Hypothalamus (tissue), 51 donors: ENCODE measurements at places on chromosomes 13 and 19.

DNA sequence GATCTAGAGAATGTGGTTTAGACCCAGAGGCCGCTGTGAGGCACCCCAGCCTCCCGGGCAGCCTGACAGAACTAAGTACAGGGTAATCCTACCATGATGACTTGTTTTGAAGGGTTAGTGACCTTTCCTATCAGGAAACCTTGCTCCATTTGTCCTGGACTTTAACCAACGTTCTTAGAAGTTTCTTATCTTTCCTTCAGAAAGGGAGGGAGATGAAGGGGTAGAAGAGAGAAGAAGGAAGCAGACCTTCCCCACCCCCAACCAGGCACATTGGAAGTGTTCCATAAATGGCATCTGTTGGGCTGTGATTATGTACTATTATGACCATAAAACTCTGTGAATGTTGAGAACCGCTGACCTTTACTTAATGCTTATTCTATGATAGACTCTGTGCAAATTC is 184.2 kb downstream of the OXGR1 start:
- no peak for DNase-seq

GRCh38 chr19:9823816-9824215 is 3.9 kb upstream of the UBL5 start:
- DNase-seq: no peak

DNA sequence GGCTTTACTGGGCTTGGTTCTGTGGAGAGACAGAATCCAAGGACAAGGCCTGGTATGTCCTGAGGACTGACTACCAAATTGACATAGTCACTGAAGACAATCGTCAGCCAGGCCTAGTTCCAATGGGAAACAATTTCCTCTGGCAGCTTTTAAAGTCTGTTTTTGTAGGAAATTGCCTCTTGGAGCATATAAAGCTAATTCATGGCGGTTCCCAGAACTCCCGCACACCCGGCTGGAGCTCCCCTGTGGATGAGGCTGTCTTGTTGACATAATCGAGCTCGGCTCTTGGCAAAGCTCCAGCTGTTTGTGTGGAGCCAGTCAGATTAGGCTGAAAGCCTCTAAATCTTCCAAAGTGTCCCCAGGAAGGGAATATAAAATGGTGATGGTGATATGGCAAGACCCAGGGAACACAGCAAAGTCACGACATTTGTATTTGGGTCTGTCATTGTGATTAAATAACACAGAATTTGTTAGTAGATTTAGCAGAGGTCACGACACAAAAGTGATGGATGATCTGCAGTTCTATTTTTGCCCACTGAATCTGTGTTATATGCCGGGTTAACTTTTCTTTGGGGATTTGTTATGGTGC is 395.0 kb downstream of the PCDH9 start:
- DNase-seq: peak; percentile 22

- DNase-seq: no peak
These were observed 29.0 kb downstream of the CARS2 start for GRCh38 chr13:110676595-110677587.

- no peak for DNase-seq
These were observed 450.0 kb upstream of the SLC10A2 start for GRCh38 chr13:103516015-103516795.

GRCh38 chr19:2867025-2867991 is at the start of gene ZNF556:
Gene ZNF556, plus strand, starts transcription at chr19:2867335. Its CDS starts 87 bp downstream, at chr19:2867422.
- peak; percentile 25 for DNase-seq

GRCh38 chr13:22262001-22262885 is 591.4 kb downstream of the FGF9 start:
- no peak for DNase-seq

- no peak for DNase-seq
These were observed 199.8 kb downstream of the COG6 start for GRCh38 chr13:39855236-39855635.

DNA sequence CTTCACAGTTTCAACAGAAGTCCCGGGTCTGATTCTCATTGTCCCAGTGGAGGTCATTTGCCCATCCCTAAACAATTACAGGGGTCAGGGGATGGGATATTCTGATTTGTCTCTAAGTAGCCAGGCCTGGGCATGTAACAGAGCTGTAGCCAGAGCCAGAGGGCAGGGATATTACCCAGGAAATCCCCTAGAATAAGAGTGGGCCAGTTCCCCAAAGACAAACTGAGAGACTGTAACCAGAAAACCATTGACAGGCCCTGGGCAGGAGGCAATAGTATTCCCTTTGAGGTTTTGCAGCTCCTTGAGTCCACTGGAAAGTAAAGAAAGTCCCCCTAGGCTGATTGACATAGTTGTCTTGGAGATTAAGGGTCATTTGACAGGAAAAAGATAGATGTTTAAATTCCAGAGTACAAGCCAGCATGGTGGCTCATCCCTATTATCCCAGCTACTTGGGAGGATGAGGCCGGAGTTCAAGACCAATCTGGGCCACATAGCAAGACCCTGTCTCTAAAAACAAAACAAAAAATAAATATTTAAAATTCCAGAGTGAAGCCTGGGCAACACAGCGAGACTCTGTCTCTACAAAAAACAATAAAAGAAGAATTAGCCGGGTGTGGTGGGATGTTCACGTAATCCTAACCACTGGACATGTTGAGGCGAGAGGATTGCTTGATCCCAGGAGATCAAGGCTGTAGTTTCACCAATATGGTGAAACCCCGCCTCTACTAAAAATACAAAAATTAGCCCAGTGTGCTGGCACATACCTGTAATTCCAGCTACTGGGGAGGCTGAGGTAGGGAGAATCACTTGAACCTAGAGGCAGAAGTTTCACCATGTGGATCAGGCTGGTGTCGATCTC is 1.9 kb upstream of the SDHAF1 start:
- no peak for DNase-seq

DNA sequence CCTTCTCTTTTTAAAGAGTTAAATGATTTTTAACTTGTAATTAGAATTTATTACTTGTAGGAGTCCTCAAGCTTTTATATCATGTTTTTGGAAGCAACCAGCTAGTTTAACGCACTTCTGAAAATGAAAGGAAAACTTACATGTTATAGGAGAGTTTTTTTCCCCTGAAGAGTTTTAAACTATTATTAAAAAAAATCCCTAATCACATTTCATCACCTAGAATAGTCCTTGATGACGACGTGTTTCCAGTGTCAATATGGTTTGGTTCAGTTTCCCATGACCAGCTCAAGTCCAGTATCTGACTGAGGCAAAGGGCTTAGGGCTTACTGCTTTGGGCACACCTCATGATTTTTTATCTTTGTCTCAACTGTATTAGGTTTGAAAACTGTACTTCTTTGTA is 36.0 kb downstream of the URI1 start:
- no peak for DNase-seq

DNA sequence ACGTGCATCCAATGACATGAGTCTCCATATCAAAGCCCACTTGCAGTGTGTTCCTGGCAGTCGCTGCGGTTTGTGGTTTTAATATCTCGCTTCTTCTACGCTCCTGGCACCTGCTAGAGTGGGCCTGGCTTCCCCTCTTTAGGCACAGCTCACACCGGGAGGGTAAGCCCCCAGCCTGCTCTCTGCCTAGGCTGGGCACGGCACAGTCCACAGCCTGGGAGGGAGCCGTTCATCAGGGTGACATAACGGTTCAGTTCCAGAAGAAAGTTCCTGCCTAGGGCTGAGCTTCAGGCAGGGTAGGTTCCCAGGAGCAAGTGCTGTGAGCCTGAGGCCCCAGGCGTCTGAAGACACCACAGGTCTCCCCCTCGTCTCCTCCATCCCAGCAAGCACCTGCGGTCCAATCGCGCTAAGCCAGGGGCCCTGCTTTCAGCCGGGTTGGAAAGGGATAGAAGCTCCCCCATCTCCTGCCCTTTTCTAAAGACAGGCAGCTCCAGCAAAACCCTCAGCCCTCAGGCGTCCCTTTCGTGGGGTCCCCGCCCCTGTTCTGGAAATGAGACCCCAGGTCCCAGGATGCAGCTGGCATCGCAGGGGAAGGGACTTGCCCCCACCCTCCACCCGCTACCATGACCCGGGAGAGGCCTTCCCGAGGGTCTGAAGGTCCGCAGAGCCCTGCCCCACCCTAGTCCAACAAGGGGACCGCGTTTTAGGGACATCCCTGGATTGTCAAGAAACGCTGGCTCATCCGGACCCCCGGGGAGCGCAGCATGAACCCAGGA is 121.6 kb upstream of the ZNF507 start:
- no peak for DNase-seq

DNA sequence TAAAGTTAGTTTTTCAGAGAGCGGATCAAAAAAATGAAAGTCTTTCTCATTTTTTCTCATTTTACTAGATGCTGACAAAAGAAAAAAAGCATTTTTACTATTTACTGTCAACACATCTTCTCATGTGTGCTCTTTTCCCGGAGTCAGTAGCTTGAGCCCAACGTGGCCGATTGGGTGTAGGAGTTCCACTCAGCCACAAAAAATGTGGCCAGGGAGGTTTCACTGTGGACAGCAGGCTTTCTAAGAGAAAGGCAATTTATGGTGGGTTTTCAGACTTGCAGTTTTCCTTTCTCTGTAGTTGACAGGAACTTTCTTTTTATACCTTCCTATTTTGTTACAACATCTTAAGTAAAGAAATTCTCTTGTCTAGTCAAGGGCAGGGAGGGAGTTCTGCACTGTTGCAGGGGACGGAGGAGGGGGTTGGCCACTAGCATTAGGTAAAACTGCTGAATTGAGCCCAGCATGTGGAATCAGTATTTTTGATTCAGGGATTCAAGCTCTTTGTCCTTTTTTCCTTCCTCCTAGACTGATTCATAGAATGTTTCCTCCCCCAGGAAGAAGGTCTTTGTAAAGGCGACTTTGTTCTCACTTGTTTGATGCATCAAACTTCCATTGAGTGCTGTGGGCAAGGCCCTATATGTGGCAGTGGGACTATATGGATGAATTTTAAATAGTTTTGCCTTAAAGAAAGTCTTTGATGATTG is 123.1 kb downstream of the B3GLCT start:
- DNase-seq: no peak

DNA sequence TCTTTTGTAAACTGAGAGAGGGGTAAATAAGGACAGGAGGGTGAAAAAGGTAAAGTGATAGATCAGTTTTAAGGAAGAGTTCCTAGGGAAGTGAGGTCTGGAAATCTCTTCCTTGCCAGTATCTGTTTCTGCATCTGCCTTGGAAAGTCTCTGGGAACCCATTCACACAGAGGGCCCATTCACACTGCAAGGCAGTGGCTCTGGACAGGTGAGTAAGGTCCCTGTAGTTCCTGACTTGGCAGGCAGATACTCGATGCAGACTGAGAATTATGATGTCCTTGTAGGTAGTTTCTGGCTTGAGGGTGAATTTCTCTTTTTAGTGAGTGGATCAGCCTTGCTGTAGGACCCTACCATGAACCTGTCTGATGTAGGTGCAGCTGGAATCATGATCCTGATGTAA is 293.3 kb downstream of the NALCN start:
- DNase-seq: no peak

DNA sequence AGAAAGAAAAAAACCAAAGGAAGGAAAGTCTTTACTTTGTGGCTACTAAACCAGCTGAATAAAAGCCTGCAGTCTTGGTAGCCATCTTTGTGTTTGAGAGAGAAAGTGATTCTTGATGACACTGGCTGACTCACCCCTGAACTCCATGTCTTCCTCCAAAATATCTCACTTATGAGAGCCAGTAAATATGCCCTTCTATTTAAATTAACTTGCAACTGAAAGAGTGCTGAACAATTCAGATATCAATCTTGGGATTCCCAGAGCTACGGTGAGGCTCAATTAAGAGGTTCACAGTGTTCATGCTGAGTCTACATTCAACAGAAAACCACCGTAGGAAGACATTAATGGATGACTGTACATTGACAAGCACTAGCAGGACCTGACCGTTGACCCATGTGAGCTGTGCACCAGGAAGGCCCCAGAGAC is 57.9 kb downstream of the KCTD12 start:
- no peak for DNase-seq

- no peak for DNase-seq
These were observed 703 bp upstream of the FBL start for GRCh38 chr19:39846678-39847486.

- no peak for DNase-seq
These were observed 113.2 kb downstream of the STARD13 start for GRCh38 chr13:33172400-33172799.

DNA sequence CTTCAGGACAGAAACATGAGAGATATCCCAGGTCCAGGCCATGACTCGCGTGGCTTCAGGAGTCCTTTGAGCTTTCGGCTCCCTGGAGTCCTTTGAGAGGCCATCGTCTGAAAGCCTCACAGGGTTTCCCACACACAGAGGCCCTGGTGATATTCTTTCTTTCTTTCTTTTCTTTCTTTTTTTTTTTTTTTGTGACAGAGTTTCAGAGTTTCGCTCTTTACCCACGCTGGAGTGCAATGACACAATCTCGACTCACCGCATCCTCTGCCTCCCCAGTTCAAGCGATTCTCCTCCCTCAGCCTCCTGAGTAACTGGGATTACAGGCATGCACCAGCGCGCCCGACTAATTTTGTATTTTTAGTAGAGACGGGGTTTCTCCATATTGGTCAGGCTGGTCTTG is 5.5 kb downstream of the SIN3B start:
- no peak for DNase-seq
